Mammary epithelial cell (primary cell): ENCODE measurements at places on chromosomes 1 and 21. TPM values are rescaled to one million over a fixed set of nuclear protein-coding genes. Genes with fewer than 3 reads are reported as not detected.

MPZL1 gene
- total RNA-seq: 227 TPM

MECR gene
- 35.4 and 51.2 TPM in 2 replicates for total RNA-seq

ADCY10 gene
- 0.05 TPM in 1 of 2 replicates, not detected in the other for total RNA-seq

AKR1A1 gene
- total RNA-seq: 77.2 and 79.7 TPM in 2 replicates

CD34 gene
- not detected for total RNA-seq

ATF3 gene
- total RNA-seq: 3.5 TPM

TSPEAR gene
- not detected in 2 replicates for total RNA-seq

OR2L13 gene
- not detected for total RNA-seq

KRTAP10-12 gene
- not detected in 2 replicates for total RNA-seq

LORICRIN gene
- not detected in 2 replicates for total RNA-seq

ANKRD34A gene
- 1.3 TPM for total RNA-seq

CITED4 gene
- 60.6 and 140 TPM in 2 replicates for total RNA-seq

DLGAP3 gene
- not detected for total RNA-seq

GPR3 gene
- 0.50 TPM for total RNA-seq

PTPRC gene
- total RNA-seq: under 0.01 TPM

LYPD8 gene
- 1.2 TPM for total RNA-seq

KRTAP7-1 gene
- total RNA-seq: not detected

ERICH3 gene
- not detected for total RNA-seq

CD1E gene
- not detected in 2 replicates for total RNA-seq

FLG2 gene
- not detected for total RNA-seq

DMRTA2 gene
- under 0.01 TPM for total RNA-seq

SELL gene
- 0.17 TPM for total RNA-seq

CASQ1 gene
- not detected in 2 replicates for total RNA-seq

FAM43B gene
- total RNA-seq: 0.21 and 0.49 TPM in 2 replicates

OR2T33 gene
- total RNA-seq: not detected

NUP210L gene
- under 0.01 TPM for total RNA-seq

DMBX1 gene
- not detected for total RNA-seq

CRYBG2 gene
- total RNA-seq: 2.2 TPM
